NCI-H2171 treated with DMSO at 0.1 percent for 48 hours (cell line): ENCODE measurements at places on chromosomes 7 and 10.

DNA sequence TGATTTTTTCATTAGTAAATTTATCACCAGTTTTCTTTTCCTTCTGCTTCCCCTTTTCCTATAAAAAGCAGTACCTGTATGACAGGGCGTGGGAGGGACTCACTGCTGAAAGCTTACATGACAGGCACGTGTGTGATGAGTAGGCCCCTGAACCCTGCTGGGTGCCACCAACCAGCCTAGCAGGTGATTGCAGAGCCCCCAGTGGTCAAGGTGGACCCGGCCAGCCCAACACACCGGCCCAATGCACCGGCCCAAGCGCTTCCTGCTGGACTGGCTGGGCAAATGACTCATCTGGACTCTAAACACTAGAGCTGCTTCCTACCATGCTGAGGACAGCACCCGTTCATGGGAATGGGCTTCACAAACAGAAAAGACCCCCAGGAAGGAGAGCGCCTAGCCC lies 89.8 kb upstream of the TMEM72 start:
- DNase-seq: no peak

- peak; percentile 51 for DNase-seq
Measured at GRCh38 chr7:16695621-16696237, 49.7 kb downstream of the BZW2 start.

DNA sequence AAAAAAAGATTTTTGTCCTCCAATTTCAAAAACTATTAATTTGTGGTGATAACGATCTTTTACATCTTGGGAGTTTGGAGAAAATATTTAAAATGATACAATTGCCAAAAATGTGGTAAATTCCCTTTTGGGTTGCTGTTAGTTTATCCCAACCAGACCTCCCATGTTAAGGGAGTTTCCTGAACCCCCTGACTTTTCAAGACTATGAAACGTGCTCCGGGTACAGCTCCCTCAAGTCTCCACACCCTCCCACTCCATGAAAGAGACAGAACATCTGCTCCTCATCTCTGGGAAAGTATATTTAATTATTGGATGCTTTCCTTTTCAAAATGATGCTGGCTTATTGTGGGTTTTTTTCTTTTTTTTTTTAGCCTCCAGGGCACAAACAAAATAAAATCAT lies 534.6 kb upstream of the NRP1 start:
- DNase-seq: no peak

DNA sequence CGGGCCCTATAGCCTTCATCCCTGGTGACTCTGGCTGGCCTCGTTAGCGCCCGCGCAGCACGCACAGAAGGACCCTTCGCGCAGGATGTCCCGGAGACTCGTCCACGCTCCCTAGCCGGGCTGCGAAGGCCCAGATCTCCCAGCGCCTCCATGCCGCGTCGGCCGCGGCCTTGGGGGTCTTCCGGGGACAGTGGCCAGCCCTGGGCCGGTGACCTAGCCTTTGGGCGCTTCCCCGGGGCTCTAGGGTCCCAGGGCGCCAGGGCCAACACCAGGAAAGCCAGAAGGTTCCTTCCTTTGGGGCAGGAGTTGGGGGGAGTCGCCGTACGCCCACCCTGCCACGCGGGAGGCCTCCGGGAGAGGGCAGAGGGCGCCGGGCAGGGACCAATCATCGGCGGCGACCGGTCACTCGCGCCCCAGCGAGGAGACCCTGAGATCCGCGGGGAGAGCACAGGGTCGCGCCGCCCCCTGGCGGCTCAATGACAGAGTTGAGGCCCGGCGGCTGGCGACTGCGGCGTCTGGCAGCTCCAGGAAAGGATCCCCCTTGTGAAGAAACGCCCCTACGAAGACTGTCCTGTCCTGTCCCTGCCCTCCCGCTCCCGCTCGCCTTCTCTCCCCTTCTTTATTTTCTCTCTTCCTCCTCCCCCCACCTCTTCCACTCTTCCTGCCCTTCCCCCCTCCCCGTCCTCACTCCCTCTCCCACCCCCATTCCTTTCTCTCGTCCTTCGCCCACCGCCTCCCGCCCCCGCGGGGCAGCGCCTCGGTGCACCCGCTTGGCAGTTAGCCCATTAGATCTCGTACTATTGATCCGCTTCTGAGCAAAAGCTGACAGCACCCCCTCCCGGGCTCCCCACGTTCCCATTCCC lies 62.3 kb upstream of the LBX1 start:
- peak; percentile 62 for DNase-seq

DNA sequence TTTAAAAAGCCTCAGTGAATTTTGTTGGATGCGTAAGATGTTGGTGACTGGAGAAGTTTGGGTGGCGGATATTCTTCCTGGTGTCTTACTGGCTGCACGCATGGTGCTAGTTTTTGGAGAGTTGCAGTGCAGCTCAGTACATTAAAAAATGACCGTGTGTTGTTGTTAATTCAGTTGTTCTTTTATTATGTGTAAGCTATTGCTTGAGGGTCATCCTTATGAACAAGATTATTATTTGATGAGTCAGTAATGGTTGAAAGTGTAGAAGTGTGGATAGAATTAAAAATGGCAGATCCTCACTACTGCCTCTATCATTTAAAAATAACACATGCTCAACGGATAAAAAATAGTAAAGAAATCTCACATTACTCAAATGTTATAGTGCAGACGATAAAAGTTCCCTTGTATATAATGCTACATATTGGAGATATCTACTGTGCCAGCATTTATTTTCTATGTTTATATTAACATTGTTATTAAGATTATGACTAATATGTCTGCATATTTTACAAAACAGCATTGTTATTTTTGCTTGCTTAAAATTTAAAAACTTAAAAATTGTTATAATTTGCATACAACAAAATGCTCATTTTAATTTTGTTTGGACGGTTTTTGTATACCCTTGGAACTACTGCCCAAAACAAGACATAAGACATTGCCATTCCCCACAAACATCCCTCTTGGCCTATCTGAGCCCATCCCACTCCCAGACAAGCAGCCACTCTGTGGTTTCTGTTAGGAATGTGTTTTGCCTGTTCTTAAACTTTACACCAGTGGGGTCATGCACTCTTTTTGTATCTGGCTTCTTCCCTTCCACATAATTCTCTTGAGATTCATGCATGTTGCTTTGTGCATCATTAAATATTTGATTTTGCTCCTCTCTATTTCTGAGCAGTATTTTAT lies 142.0 kb downstream of the DOCK1 start:
- DNase-seq: no peak

DNA sequence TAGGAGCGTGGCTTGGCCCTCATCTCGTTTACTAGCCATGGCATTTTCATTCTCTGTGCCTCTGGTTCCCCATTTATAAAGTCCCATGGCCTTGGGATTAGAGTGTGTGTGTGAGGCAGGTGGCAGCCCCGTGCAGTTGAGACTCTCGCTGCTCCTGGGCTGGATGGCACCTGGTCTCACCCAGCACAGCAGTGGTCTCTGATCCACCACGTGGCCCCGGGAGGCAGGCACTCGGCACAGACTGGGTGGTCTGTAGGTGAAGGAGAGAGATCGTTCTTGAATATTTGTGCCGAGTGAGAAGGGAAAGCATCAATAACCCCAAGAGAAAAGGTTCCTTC lies 50.4 kb downstream of the CALML3 start:
- no peak for DNase-seq

DNA sequence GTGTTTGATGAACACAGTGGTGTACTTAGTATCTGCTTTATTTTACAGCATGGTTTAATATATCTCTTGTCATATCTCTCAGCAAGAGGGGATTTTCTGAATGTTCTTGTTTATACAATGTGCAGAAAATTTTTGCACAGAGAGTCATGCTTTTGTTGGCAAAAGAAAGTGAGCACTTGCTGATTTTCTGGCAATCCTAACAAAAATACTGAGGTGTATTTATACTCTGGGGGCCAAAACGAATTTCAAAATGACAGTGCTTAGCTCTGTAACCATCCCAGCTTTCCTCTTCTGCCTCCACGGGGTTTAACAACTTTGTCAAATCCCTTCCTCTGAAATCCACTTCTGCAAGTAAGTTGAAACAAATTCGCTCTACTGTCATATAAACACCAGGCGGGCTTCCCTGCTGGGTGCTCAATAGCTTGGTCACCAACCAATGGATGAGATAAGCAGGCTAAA lies 169.2 kb downstream of the NOC3L start:
- DNase-seq: no peak

DNA sequence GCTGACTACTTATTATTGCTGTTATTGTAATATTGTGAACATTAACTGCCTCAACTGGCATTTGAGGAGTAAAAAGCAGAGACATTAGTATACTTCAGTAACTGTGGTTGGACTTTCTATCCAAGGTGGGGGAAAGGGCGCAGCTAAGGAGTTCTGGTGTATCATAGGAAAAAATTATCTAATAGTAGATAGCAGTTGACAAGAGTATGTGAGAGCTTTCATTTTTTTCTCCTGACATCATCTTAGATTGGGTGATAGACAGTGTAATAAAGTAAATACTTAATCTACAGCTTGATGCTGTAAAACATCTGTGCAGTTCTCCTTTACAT lies 68.9 kb downstream of the PHTF2 start:
- DNase-seq: no peak

- no peak for DNase-seq
Measured at GRCh38 chr7:70285187-70285586, 686.9 kb downstream of the AUTS2 start.

DNA sequence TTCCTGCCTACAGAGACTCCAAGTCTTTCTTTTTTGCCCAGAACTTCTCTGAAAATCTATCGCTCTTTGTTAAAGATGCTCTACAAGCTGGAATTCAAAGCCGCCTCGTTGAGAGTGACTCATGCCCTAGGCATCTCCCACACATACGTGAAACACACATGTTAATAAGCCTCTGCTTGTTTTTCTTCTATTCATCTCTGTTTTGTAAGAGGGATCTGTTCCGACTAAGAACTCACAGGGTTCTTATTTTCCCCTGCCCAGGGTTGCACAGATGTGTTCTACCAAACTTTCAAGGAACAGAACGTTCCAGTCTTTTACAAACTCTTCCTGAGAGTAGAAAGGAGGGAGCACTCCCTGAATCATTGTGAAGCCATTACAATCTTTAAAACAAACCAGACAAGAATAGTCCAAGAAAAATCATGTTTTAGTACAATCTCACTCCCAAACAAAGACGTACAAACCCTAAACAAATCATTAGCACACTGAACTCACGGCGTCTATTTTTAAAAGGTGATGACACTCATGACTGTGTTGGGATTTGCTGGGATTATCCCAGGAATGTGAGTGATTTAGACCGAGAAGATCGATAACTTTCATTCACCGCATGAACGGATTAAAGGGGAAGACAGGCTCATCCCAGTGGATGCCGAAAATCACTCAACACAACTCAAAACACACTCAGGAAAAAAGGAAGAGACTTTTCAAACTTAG lies 55.3 kb upstream of the INPP5A start:
- DNase-seq: no peak

- no peak for DNase-seq
Measured at GRCh38 chr7:45048748-45049147, 40.0 kb downstream of the NACAD start.

DNA sequence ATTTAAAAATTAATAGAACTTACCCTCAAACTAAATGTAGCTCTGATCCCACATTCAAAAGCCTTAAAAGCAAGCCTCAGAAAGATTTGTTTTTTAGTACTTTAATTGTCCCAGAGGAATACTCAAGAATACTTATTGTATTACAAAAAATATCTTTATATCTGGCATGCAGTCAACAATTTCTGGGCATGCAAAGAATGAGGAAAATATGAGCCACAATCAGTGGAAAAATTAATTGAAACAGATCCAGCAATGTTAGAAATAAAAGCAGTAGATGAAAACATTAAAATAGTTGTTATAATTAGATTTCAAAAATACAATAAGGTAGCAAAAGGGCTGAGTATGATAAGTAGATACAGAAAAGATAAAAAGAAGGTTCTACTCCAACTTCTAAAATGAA lies 154.7 kb downstream of the PON1 start:
- no peak for DNase-seq

- no peak for DNase-seq
Measured at GRCh38 chr10:127441350-127442219, 107.5 kb upstream of the NPS start.

DNA sequence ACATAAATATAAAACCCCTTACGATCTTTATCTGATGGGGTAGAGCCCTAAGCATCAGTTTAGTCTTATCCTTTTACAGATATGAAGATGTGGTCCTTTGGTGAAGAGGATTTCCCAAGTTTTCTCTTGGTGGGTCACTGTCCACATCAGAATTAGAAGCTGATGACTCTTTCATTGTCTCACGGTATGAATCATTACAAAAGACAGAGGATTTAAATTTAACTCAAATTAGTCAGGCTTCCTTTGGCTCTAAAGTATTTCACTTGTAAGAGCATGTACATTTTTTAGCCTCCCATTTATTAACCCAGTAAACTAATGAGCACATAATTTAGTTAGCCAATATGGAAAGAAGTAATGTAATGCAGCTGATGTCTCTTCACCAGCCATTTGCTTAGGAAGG lies 49.9 kb upstream of the TMEM26 start:
- DNase-seq: no peak

GRCh38 chr7:29843093-29843492 lies 36.8 kb downstream of the WIPF3 start:
- no peak for DNase-seq

DNA sequence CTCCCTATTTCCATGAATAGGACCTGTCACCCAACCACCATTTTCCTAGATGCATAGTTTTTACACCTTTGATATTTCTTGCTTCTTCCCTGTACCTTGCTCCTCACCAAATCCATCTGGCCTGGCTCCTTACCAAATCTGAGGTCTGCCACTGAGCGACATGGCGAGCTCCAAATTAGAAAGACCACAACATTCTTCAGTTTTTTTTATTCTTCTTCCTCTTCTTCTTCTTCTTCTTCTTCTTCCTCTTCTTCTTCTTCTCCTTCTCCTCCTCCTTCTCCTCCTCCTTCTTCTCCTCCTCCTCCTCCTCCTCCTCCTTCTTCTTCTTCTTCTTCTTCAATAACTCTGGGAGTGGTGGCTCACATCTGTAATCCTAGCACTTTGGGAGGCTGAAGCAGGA lies 7.1 kb downstream of the CPED1 start:
- no peak for DNase-seq

DNA sequence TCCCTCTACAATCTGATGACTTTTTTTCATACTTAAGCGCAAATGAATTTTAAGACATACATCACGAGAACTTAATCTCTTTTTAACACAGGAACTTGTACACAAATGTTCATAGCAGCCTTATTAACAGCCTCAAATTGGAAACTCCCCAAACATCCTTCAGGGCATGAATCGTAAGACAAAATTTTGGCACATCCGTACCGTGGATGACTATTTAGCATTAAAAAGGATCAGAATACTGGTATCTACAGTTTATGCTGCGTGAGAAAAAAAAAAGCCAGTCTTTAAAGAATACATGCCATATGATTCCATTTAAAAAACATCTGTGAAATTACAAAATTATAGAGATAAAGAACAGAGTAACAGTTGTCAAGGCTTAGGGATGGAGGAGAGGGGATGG lies 46.8 kb downstream of the PDE1C start:
- no peak for DNase-seq

- DNase-seq: no peak
Measured at GRCh38 chr7:151660141-151660540, 140.4 kb upstream of the RHEB start.

DNA sequence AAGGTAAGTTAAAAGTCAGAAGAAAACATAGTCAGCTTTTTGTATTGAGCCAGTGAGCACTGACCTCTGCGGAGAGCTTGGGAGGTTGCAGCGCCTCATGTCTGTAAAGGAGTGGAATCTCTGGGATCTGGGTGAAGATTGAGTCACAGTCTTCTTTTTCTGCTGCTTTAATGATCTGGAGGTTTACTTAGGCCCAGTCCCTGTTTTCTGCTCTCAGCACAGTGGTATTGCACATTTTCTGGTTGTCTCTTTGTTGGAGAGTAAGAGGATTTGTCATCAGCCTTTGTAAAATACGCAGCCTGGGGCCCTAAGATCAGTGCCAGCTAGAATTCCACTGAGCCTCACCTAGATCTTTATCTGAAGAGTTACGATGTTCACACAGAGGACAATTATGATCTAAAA lies 58.3 kb upstream of the GJD4 start:
- DNase-seq: no peak
